Pancreas (tissue), 10 donors: ENCODE measurements at places on chromosomes 6 and 20.
A peak's percentile ranks its signal among the peaks of the same experiment; 100 is the strongest.

GRCh38 chr20:41018153-41018552 lies 10.5 kb upstream of the TOP1 start:
- no peaks in the 10 kb centered on the region for H3K4me1 ChIP-seq
- no peaks in the 10 kb centered on the region for H3K27me3 ChIP-seq
- DNase-seq, result no peak
- no peak overlapping the region for H3K27ac ChIP-seq
- no peaks in the 10 kb centered on the region for H3K36me3 ChIP-seq
- H3K4me3 ChIP-seq, result no peak overlapping the region

GRCh38 chr6:162684961-162685360 lies 42.6 kb downstream of the PRKN start:
- H3K4me3 ChIP-seq, result no peak overlapping the region
- DNase-seq, result no peak
- no peaks in the 10 kb centered on the region for H3K4me1 ChIP-seq
- no peaks in the 10 kb centered on the region for H3K36me3 ChIP-seq
- no peaks in the 10 kb centered on the region for H3K27me3 ChIP-seq

DNA sequence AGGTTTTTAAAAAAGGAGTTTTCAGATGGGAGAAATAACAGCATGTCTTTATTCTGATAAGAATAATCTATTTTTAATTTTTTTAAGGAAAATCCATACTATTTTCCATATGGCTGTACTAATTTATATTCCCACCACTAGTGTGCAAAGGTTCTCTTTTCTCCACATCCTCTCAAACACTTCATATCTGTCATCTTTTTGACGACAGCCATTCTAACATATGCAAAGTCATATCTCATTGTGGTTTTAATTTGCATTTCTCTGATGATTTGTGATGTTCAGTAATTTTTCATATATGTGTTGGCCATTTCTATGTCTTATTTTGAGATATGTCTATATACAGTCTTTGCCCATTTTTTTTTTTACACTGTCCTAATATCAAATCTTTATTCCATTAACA lies 280.6 kb upstream of the RUNX2 start:
- DNase-seq, result no peak
- H3K4me3 ChIP-seq, result no peak overlapping the region
- no peaks in the 10 kb centered on the region for H3K36me3 ChIP-seq
- no peaks in the 10 kb centered on the region for H3K4me1 ChIP-seq
- no peaks in the 10 kb centered on the region for H3K27me3 ChIP-seq

GRCh38 chr20:10524643-10525042 lies 89.5 kb downstream of the SLX4IP start:
- H3K27me3 ChIP-seq, result no peaks in the 10 kb centered on the region
- H3K27ac ChIP-seq, result no peak overlapping the region
- H3K4me3 ChIP-seq, result no peak overlapping the region
- H3K4me1 ChIP-seq, result no peaks in the 10 kb centered on the region
- DNase-seq, result no peak

DNA sequence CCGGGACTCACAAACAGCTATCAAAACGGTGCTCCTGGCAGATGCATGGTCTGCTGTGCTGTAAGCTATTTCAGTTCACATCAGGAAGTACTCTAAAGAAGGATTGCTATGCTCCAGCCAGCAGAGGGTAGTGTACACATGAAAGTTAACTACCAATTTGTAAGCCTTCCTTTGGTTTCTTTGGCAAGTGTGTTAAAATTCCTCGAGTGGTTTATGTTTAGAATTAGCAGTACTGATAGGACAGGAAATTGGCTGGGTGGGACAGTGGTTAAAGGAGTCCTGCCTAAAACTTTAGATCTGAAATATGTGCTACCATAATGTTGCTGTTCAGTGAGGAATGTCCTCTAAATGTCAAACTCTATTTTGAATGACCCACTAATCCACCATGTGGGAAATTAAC lies 47.4 kb downstream of the TRMT11 start:
- no peaks in the 10 kb centered on the region for H3K36me3 ChIP-seq
- no peak overlapping the region for H3K4me3 ChIP-seq
- no peaks in the 10 kb centered on the region for H3K27me3 ChIP-seq
- no peak for DNase-seq

DNA sequence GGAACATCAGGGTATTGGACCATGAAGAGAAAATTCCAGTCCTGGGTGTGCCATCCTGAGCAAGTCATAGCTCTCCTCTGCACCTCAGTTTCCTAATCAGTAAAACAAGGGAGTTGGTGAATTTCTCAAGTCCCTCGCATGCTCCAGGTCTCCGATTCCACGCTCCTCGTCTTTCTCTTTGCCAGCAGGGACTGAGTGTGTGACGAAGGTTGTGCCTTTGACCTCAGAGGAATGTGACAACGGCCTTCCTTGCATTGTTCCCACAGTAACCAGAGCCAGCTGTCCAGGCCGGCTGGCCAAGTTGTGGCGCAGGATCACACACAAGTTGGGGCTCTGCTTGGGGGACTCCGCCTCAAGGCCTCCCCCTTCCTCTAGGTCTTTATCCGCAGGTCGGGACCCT lies 217.3 kb downstream of the ATXN1 start:
- no peaks in the 10 kb centered on the region for H3K27me3 ChIP-seq
- no peak overlapping the region for H3K4me3 ChIP-seq
- no peaks in the 10 kb centered on the region for H3K36me3 ChIP-seq

GRCh38 chr6:4814212-4814611 lies 38.0 kb downstream of the CDYL start:
- H3K4me3 ChIP-seq, result no peak overlapping the region
- no peaks in the 10 kb centered on the region for H3K36me3 ChIP-seq
- H3K27ac ChIP-seq, result no peak overlapping the region
- no peaks in the 10 kb centered on the region for H3K27me3 ChIP-seq

- no peaks in the 10 kb centered on the region for H3K36me3 ChIP-seq
- no peak for DNase-seq
- no peaks in the 10 kb centered on the region for H3K4me1 ChIP-seq
- peak within 1 kb of the TSS; percentile 1 for H3K27ac ChIP-seq
Observed at GRCh38 chr6:116511424-116512110, at the start of gene CALHM5. Gene CALHM5, plus strand, starts transcription at chr6:116511639. Its CDS starts 58 bp downstream, at chr6:116511697.

DNA sequence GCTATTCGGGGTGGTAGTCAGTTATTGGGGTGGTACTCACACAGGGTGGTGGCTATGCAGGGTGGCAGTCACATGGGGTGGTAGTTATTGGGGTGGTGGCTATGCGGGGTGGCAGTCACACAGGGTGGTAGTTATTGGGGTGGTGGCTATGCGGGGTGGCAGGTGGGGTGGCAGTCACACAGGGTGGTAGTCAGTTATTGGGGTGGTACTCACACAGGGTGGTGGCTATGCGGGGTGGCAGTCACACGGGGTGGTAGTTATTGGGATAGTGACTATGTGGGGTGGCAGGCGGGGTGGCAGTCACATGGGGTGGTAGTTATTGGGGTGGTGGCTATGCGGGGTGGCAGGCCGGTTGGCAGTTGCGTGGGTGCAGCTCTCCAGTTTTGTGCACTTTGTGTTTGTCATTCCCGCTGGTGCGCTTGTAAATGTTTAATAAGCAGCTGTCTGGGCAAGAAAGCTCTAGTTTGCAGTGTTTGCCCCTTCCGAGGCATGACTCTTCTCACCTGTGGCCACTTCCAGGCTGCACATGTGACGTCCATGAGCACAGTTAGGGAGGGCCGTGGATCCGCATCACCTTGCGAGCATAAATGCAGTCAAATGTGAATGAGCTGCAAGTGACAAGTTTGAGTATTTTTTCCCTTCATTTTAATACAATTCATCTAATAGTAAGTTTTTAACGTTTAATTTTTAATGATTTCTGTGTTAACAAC lies 219.0 kb upstream of the CST7 start:
- DNase-seq, result no peak
- H3K27me3 ChIP-seq, result no peaks in the 10 kb centered on the region
- no peak overlapping the region for H3K4me3 ChIP-seq

DNA sequence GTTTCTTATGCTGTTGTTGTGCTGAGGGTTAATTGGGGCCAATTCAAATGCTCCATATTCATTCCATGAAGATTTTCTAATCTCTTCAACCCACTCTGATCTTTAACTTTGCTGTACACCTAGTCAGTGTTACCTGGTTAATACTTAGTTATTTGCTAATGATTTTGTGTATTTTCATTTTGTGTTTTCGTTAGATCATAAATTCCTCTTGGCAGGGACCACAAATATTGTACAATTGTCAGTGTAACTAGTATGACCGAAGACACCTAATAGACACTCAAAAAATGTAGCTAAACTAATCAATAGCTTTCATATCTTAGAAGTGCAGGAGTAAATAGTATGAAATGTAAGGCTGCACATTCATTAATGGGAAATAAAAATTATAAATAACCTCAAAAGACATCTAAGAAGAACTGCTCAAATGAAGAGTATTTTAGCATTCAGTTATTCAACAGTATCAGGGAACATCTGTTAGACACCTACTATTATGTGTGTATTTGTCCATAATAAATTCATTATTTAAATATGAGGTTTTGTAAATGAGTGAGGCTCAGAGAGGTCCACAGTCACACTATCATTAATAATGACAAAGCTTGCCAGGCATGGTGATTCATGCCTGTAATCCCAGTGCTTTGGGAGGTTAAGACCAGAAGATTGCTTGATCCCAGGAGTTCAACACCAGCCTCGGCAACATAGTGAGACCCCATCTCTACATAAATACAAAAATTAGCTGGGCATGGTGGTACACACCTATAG lies 13.4 kb upstream of the HSF2 start:
- H3K27me3 ChIP-seq, result no peaks in the 10 kb centered on the region
- no peaks in the 10 kb centered on the region for H3K36me3 ChIP-seq
- DNase-seq, result no peak
- no peak overlapping the region for H3K4me3 ChIP-seq
- H3K27ac ChIP-seq, result no peak overlapping the region

GRCh38 chr6:125678601-125679000 lies 70.8 kb upstream of the HEY2 start:
- no peaks in the 10 kb centered on the region for H3K27me3 ChIP-seq
- H3K27ac ChIP-seq, result no peak overlapping the region
- H3K4me1 ChIP-seq, result no peaks in the 10 kb centered on the region
- DNase-seq, result no peak

GRCh38 chr20:22217712-22218352 lies 366.5 kb downstream of the FOXA2 start:
- H3K4me3 ChIP-seq, result no peak overlapping the region
- no peak overlapping the region for H3K27ac ChIP-seq
- H3K4me1 ChIP-seq, result no peaks in the 10 kb centered on the region
- no peaks in the 10 kb centered on the region for H3K36me3 ChIP-seq
- no peak for DNase-seq

DNA sequence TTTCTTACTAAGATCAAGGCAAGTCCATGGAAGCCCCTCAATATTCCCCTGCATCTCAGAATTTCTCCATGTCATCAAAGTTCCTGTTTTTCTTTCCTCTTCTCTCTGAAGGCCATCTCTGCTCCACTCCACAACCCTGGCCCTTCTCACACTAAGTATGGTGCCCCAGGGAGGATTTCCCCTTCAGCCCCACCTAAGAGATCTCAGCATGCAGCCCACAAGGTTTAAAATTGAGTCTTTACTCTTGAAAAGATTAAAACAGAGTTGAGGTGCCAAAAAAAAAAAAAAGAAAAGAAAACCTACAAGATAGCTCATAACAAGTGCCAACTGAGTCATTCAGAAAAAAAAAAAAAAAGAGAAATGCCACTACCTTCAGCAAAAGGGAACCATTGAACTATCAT lies 36.5 kb upstream of the TNFAIP3 start:
- H3K36me3 ChIP-seq, result no peaks in the 10 kb centered on the region
- H3K4me1 ChIP-seq, result no peaks in the 10 kb centered on the region
- H3K27me3 ChIP-seq, result no peaks in the 10 kb centered on the region
- H3K4me3 ChIP-seq, result no peak overlapping the region
- no peak overlapping the region for H3K27ac ChIP-seq

- peak within 1 kb of the TSS; percentile 96 for H3K27ac ChIP-seq
- H3K4me3 ChIP-seq, result peak within 1 kb of the TSS; percentile 100
- no peaks in the 10 kb centered on the region for H3K27me3 ChIP-seq
- peak; percentile 92 for DNase-seq
Observed at GRCh38 chr6:3157131-3157933, at the start of gene TUBB2A. Gene TUBB2A, minus strand, starts transcription at chr6:3157544. Its CDS starts 81 bp downstream, at chr6:3157463.

DNA sequence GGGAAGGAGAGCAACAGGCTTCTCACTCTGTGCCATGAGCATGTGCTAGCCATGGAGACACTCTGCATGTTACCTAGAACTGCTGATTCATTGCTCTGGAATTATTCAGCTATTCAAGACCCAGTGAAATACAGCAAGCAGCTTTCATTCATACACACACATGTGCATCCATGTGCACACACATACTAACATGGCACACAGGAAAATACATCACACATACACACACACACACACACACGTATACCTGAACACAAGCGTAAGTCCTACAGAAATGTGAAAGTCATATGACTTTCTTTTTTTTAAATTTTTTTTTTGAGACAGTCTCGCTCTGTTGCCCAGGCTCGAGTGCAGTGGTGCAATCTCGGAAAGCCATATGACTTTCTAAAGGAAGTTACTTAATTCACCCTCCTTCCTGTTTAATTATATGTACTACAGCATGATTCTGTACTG lies 108.2 kb upstream of the NFATC2 start:
- H3K4me1 ChIP-seq, result no peaks in the 10 kb centered on the region
- no peak overlapping the region for H3K4me3 ChIP-seq
- no peak overlapping the region for H3K27ac ChIP-seq
- no peaks in the 10 kb centered on the region for H3K36me3 ChIP-seq
- DNase-seq, result no peak

DNA sequence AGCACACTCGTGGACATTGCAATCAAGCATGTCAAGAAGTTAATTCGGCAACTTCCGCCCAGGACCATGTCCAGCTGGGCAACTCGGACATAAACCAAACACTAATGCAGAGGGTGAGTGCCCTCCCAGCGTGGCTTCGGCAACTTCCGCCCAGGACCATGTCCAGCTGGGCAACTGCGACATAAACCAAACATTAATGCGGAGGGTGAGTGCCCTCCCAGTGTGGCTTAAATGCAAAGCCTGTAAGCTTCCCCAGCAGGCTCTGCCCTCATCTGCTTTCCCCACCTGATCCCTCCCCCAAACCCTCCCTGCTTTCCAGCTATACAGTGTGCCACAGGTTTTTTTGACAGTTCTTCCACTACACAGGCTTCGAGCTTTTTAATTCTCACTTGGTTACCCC lies 143.4 kb downstream of the PXDC1 start:
- no peak for DNase-seq
- H3K36me3 ChIP-seq, result no peaks in the 10 kb centered on the region
- H3K27me3 ChIP-seq, result no peaks in the 10 kb centered on the region
- no peak overlapping the region for H3K4me3 ChIP-seq
- no peaks in the 10 kb centered on the region for H3K4me1 ChIP-seq

GRCh38 chr6:15535495-15536197 lies 127.2 kb downstream of the DTNBP1 start:
- H3K27ac ChIP-seq, result no peak overlapping the region
- H3K36me3 ChIP-seq, result no peaks in the 10 kb centered on the region
- H3K4me1 ChIP-seq, result peaks cover 5% of the 10 kb centered on the region
- no peak for DNase-seq
